ENCODE measurements at places on chromosomes 6 and 20.

DNA sequence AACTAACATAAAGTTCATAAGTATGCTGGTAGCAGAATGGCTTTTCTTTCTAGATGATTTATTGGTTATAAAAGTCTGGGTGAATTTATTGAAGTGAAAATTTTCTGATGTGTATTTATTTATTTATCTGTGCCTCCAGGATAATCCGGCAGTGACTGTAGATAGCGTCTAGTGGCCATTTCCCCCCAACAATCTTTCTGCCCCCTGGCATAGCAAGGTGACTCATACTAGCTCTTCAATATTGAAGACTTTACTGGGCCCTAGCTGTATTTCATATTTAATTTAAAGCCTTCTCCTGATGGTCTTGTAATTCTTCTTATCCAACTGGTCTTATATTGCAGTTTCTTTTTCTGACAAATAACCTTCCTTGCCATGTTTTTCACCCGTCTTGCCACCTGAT lies 154.1 kb upstream of the SGK1 start:
- no peak for DNase-seq

DNA sequence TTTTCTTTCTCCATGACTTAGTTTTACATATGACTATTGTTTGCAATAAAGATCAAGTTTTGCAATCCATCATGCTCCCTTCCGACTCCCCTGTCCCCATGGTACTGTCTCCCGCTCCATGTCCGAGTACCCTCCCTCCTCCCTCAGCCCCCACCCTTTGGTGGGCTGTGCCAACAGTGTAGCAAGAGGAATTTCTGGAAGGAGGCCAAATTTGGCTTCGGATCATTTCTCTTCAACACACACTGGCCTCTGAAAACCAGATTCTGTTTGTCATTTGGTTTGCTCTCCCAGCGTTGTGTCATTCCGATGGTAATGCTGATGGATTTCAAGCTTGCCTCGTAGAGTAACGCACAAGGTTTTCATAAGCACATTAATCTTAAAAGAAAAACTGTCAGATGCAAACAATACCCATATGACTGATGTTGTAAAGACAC lies 22.9 kb upstream of the PAX1 start:
- no peak for DNase-seq

DNA sequence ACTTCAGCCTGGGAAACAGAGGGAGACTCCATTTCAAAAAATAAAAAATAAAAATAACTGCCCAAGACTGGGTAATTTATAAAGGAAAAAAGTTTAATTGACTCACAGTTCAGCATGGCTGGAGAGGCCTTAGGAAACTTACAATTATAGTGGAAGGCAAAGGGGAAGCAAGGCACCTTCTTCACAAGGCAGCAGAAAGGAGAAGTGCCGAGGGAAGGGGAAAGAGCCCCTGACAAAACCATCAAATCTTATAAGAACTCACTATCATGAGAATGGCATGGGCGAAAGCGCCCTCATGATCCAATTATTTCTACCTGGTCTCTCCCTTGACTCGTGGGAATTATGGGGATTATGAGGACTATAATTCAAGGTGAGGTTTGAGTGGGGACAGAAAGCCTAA lies 95.5 kb upstream of the LGSN start:
- no peak for DNase-seq

DNA sequence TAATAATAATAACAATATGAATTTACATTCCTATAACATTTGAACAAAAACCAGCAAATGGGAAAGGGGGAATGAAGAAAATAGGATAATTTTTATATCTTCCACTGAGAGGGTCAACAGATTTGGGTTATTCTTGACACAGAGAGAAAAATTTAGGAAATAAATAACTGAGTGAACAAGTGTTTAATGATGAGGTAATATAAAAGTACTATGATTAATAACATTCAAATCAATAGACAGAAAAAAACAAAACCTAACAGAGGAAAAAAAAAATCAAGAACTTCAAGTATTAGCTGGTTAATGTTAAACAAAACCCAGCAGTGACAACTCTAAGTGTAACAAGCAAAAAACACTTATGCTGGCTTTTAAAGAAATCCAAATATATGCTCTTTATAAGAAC lies 66.5 kb downstream of the LCA5 start:
- DNase-seq, result no peak

Measured in stimulated activated CD4-positive, alpha-beta T cell treated with anti-CD3 and anti-CD28 coated beads, TNF-alpha, amount 100 ng/mL, for 4 hours (primary cell).